ENCODE measurements at places on chromosomes 7 and 10.

DNA sequence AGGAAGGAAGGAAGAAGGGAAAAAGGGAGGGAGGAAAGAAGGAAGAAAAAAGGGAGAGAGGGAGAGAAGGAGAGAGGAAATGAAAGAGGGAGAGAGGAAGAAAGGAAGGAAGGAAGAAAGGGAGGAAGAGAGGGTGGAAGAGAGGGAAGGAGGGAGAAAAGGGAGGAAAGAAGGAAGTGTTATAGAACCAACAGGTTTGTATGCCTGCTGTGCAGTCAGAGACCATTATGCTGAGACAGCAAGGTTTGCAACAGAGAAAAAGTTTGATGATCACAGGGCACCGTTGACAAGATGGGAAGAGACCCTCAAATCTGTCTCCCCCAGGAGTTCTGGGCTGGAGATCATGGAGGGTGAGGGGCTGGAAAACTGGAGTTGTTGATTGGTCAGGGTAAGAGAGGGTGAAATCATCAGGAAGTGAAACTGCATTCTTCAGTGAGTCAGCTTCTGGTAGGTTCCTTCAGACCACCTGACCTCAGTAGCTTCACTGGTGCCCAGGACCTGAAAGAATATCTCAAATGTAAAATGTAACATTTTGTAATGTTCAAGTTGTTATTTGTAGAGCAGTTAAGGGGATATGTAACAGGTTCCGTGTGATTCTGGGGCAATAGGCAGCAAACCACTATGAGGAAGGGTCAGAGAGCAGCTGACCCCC lies 76.3 kb downstream of the JCAD start:
- no peak for DNase-seq

DNA sequence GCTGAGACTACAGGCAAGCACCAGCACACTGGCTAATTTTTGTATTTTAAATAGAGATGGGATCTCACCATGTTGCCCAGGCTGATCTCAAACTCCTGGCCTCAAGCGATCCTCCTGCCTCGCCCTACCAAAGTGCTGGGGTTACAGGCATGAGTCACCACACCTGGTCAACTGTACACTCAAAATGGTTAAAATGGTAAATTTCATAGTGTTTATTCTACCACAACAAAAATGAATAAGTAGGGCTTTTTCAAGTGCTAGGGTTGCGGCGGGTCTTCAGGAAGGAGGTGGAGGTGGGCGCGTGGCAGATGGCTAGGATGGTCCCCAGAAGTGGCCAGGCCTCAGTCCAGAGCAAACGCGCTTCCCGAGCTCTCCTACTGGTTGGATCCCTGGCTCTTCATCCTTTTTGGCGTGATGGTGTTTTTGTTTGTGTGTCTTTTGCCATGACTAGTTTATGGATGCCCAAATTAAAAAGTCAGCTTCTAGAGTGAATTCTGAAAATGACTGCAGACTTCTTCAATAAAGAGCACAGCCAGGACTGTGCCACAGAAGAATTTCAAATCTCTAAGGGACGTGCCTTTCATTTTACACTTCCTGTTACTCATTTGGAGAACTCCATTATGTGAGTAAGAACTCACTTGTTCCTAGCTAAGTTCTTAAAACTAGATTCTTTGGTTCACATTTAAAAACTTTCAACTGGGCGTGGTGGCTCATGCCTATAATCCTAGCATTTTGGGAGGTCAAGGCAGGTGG lies 73.9 kb downstream of the TMEM130 start:
- DNase-seq: no peak

DNA sequence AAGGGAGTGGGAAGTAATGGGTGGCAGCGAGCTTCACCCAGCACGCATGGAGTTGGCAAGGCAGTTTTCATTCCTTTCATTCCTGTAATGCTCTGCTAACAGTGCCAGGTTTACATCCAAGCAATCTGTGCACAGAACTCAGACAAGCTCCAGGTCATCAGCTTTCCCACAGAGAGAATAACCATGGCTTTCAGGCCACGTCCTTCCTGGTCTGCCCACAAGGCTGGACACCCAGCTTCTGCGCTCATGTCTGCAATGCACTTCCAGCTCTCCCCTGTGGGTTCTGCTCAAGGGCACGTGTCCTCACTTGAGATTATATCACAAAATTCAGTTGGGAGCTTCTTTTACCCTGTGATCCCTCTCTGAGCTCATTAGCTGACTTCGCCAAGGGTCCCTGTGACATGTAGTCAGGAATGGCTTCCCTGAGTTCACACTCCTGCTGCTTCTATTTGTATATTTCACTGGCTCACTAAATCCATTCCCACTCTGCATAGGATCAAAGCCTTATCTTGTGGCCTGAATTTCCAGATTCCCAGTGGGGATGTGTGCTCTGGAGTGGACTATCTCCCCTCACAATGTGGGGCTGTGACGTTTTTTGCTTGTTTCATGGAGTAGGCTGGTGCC lies 18.6 kb downstream of the AKR1C2 start:
- DNase-seq: no peak

GRCh38 chr7:96685353-96685752 lies 24.3 kb downstream of the SEM1 start:
- no peak for DNase-seq

DNA sequence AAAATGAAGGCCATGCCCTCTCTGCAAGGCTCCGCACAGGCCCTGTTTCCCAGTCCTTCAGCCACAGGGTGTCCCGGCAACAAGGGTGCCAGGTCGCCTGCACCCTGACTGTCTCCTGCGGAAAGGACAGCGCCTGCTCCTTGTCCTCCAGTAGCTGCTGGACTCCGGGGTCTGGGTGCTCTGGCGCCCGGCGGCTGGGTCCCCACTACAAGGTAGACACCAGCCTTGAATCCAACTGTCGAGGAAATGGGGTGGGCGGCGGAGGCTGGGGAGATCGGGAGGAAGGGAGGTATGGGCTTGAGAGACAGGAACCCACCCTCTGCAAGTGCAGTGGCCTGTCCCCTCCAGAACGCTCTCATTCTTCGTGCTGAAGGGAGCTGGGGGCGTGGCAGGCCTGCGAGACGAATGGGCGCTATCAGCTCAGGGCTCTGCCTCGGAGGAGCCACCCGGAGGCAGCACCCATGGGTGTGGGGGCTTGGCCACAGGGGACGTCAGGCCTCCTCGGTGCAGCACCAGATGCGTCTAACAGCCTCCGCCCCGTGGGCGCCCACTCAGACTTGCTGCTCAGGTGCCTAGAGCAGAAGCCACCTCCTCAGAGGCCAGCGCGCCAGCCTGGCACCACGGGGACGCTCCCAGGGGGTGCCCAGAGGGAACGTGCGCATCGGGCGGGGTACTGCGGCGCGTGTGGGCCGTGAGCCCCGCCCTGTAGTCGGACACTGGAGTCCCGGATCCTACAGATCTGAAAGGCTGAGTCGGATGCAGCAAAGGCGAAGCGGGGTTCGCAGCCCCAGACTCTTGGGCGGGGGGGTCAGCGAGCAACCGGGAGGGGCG lies 15.6 kb downstream of the ADAM8 start:
- no peak for DNase-seq

DNA sequence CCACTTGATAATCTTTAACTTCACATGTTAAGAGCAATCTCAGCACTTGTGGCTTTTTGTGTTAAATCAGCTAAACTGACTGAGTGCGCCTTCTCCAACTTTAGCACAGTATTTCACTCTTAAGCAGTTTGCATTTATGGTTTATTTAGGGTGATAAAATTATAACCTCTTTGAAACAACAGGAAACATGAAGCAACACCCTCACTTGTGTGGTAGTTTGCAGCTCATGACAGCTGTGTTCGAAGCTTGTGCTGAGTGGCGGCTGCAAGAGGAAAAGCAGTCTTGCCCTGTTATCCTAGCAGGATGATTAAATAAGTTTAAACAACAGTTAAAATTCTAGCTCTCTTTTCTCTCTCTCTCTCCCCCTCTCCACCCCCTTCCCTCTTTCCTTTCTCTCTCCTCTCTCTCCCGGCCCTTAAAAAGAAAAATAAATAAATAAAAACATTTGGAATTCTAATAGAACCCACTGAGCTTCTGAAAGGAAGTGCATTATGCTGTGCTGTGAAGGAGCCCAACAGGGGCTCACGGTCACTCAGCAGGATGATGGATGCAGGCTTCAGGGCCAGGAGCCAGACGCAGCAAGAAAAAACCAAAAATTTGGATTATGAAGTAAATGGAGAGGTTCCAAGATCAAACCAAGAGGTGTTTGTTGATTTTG lies 25.2 kb downstream of the OGDH start:
- DNase-seq: no peak

DNA sequence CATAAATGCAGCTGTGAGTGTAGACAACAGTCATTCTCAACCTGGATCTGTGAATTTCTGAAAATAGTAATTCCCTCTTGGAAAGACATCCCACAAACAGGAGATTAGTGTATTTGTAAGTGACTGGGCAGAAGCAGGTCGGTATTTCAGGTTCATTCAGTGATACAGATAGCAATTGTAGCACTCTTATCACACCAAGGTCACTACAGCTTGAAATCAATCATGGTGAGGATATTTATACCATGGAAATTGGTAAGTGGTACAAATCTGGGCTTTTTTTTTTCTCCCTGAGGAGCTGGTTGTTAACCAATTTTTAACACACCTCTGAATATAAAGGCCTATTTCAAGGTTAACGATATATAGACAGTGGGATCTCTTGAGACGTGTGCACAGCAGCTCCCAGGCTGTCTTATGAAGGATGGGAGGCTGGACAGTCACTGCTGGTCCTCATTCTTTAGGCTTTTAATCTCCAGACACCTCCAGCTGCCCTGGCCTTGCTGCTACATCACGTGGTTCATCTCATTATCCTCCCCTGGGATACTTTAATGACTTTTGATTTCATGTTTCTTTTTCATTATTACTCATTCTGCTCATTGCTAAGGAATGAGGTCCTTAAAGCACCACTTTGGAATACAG lies 87.1 kb downstream of the ITGA8 start:
- no peak for DNase-seq

GRCh38 chr10:47123716-47124288 lies 176.2 kb upstream of the GDF10 start:
- no peak for DNase-seq

- DNase-seq: no peak
Observed at GRCh38 chr7:27053153-27053552, 42.6 kb downstream of the HOXA1 start.

DNA sequence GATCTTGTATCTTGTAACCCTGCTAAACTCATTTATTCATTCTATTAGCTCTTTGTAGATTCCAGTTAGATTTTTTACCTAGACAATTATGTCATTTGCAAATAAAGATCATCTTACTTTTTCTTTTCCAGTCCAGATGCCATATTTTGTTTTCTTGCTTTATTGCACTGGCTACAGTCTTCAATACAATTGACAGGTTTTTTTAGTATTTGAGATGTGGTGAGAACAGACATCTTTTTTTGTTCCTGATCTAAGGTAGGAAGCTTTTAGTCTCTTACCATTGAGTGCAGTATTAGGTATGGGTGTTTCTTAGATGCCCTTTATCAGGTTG lies 12.1 kb downstream of the SPRN start:
- no peak for DNase-seq

DNA sequence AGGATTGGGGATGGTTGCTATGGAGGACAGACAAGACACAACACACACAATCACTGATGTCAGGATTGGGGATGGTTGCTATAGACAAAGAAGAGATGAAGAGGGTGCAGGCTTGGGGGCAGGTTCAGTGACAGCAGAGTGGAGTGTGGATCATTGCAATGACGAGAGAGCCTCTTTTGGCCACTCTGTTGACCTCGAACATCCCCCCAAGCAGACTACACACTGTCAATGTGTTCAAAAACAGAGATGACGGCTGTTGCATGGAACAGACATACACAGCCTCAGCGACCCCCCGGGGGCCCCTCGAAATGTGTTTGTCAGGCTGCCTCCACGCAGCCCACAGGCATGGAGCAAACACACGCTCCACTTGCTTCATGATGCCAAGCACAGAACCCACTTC lies 133.0 kb downstream of the PTPRN2 start:
- no peak for DNase-seq

GRCh38 chr10:61744469-61744868 lies 81.7 kb downstream of the CABCOCO1 start:
- DNase-seq: no peak

DNA sequence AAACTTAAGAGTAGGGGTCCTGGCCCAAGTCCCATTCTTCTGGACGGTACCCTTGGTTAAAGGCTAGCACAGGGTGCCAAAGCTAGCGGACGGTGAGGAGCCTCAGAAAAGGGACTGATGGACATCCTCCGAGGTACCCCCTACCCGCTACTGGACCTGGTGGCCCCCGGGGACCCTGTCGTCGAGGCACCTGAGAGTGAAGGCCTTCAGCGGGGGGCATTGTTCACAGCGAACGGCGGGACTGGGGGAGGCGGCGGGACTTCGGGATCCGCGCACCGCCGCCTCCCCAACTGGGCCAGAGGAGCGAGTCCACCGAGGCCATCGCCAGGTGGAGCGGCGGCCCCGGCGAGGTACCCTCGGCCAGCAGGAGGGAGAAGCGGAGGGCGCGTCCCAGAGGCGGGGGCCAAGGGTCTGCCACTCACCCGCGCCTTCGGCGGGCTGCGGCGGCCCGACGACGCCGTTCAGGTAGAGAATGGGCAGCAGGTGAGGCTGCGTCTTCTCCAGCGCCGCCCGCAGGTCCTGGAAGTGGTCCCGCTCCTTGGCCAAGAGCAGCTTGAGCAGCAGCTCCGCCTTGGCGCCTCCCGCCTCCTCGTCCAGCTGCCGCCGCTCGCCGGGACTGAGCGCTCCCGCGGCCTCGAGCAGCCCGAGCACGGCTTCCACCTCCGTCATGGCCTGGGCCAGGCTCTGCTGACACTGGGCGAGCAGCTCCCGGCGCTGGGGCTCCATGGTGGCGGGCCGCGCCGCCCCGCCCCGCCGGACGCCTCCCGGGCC lies 575 bp downstream of the DLG5 start:
- DNase-seq: peak; percentile 22

DNA sequence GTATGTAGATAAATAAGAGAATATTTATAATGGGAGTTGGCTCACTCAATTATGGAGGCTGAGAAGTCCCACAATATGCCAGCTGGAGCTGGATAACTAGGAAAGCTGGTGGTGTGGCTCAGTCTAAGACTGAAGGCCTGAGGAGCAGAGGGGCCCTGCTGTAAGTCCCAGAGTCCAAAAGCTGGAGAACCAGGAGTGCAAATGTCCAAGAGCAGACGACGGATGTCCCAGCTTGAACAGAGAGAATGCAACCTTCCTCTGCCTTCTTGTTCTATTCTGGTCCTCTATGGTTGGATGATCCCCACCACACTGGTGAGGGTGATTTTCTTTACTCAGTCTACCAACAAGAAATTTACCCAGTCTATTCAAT lies 13.2 kb downstream of the IL2RA start:
- no peak for DNase-seq

GRCh38 chr10:86288695-86289576 lies 77.7 kb downstream of the GRID1 start:
- DNase-seq: no peak

GRCh38 chr10:133275684-133276092 lies 980 bp downstream of the ADAM8 start:
- DNase-seq: no peak

DNA sequence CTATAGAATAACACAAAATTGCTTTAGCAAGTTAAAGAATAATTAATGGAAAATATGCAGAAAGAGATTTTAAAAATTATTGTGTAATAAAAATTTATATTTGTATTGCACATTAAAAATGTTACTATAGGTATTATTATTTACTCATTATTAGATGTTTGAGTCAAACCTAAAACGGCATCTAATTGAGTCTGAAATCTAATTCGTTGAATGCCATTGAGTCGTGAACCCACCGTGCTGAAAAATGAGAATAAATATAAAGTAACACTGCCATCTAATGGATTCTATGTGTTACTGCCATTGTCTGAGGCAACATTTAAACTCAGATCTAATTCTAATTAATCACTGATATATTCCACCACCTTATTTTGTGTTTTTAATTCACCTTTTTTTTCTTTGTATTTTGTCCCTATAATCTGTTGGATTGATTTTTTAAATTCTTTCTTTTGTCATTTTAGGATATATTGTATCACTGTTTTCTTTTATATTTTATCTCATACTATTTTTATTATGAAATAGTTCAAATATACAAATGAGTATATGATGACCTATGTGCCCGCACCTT lies 62.2 kb downstream of the SAMD9 start:
- DNase-seq: no peak

All from stimulated activated CD4-positive, alpha-beta T cell treated with anti-CD3 and anti-CD28 coated beads, Interleukin-12 subunit alpha, Interleukin-12 subunit beta, amount 100 ng/mL, for 24 hours (primary cell).